HepG2 (cell line): ENCODE measurements at places on chromosomes 12 and 14.

DNA sequence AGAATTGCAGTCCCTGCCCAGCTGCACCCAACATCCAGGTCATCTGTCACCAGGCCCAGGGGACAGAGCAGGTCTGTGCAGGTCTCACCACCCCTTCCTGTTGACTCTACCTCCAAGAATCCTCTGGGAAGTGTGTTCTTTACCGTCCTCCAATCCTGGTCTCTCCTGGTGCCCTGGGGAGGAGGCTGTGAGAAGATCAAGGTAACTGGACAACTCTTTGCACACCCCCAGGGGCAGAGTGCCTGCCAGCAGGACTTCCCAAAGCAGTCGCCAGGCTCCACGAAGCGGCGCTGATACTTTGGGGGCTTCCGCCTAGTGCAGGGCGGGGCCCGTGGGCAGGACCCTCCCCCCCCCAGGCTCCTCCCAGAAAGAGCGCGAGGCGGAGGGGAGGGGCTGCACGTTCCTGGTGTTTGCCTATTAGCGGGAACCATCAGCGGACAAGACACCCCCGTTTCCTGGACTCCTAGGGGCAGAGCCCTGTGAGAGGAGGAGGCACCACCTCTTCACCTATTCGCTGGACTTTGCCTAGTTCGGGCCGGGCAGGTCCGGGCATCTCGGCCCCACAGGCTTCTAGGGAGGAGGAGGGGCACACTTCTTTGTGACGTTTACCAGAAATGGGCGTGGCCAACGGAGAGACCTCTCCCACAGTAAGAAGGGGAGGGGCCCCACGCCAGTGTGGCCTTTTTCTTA, 918.0 kb downstream of the AACS start:
- DNase-seq: peak; percentile 61

- DNase-seq: no peak
These were observed 67.7 kb downstream of the ZNF664 start for GRCh38 chr12:124040737-124041136.

- DNase-seq: no peak
These were observed 466.6 kb downstream of the FOXG1 start for GRCh38 chr14:29233188-29233587.

GRCh38 chr14:99524091-99524661, 43.0 kb downstream of the CCNK start:
- no peak for DNase-seq

- DNase-seq: no peak
These were observed 12.6 kb upstream of the CD69 start for GRCh38 chr12:9773216-9773877.

GRCh38 chr12:88559199-88559598, 21.1 kb downstream of the KITLG start:
- DNase-seq: no peak

- no peak for DNase-seq
These were observed 69.8 kb downstream of the BHLHE41 start for GRCh38 chr12:26055087-26055486.

GRCh38 chr12:45065125-45065626, 14.3 kb upstream of the DBX2 start:
- no peak for DNase-seq

GRCh38 chr12:2084553-2085296, 31.9 kb downstream of the CACNA1C start:
- no peak for DNase-seq

- no peak for DNase-seq
These were observed 7.2 kb downstream of the HSP90AA1 start for GRCh38 chr14:102079700-102079979.

- no peak for DNase-seq
These were observed 77.9 kb downstream of the SPRING1 start for GRCh38 chr12:116659771-116660481.

GRCh38 chr12:128969480-128970055, 116.3 kb downstream of the GLT1D1 start:
- no peak for DNase-seq

- DNase-seq: no peak
These were observed 28.6 kb downstream of the TPH2 start for GRCh38 chr12:71967211-71967610.

DNA sequence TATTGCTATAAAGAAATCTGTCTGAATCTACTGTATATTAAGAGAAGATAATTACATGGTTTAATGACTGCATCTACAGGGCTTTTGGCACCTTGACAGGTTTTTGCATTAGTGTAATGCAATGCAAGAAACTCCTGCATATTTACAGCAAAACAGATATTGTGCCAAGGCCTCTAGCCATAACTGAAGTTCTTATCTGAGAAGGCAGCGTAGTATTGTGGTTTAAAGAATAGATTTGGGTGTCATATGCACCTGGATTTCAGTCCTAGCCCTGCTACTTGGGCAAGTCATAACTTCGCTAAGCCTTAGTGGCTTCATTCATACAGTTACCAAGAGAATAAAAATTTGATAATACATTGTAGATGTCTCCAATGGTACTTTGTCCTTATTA, 350.1 kb downstream of the CCDC91 start:
- DNase-seq: no peak

DNA sequence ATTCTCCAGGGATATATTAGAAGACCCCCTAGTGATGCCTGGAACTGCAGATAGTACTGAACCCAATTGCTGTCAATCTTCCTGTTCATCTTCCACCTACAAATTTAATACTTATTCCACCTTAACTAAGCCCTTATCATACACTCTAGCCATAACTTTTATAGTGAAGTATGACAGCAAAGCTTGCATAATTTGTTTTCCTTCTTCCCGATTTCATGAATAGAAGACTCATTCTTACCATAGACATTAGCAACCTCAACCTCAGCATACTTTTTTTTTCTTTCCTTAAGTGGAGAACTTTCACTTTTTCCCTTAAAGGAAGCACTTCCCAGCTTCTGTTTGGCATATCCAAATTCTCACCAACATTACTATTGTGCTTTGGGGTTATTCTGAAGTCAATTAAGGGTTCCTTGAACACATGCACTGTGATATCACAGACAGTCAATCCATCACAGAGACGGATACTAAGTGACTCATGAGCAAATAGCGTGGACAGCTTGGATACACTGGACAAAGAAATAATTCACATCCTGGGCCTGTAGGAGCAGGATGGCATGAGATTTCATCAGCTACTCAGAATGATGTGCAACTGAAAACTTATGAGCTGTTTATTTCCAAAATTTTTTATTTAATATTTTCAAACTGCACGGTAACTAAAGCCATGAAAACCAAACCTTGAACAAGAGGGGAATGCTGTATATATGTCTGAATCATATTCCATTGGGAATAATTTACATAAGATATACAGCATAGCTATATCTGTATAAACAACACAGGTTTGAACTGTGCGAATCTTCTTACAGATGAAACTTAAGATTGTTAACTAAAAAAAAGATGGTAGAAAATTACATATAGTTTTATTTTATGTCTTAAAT, 63.9 kb downstream of the SYT1 start:
- peak; percentile 1 for DNase-seq

DNA sequence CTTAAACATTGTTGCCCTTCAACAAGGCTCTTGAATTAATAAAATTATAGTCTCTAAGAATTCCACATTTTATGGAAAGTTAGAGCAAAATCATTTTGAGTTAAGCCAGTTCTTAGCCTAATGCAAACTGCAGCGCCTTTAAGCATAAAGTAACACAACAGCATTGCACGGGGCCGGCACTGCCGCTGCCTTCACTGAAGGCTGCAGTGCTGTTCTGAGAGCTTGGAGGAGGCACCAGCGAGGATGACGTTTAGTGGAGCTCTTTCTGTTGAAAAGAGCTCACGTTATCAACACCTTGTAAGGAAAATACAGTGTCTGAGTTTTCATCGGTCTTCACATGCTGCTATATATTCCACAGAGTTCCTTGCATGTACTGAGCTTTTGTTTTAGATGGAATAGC, 38.3 kb upstream of the DYNC1H1 start:
- no peak for DNase-seq

DNA sequence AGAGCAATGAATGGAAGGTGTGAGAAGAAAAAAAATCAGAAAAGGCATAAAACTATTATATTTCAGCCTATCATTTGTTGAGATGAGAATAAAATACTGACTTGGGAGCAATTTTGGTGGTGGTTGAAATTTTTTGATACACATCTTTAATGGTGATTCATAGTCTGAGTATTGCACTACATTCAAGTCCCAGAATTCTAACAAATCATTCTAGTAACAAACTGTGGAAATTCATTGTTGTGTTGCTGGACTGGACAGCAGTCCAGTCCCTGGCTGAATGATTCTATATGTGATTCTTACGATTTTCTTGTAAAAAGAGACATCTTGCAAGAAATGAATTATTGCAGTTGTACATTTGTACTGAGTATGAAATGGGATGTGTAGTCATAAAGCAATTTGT, 268.6 kb downstream of the TRHDE start:
- DNase-seq: no peak

DNA sequence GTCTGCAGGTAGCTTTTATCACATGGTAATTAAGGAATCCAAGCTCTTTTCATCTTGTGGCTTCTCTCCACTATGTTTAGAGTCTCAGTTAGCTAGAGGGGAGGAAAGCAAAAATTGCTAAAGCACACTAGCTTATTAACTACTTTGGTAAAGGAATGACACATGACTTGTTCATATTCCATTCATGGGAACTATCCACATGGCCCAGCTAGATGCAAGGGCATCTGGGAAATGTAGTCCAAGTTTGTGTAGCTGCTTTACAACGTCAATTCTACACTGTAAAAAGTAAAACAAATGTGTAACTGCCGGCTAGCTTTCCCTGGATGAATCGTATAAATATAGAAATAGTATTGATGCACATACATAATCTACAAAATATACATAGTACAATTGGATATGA, 244.5 kb upstream of the LRFN5 start:
- no peak for DNase-seq

DNA sequence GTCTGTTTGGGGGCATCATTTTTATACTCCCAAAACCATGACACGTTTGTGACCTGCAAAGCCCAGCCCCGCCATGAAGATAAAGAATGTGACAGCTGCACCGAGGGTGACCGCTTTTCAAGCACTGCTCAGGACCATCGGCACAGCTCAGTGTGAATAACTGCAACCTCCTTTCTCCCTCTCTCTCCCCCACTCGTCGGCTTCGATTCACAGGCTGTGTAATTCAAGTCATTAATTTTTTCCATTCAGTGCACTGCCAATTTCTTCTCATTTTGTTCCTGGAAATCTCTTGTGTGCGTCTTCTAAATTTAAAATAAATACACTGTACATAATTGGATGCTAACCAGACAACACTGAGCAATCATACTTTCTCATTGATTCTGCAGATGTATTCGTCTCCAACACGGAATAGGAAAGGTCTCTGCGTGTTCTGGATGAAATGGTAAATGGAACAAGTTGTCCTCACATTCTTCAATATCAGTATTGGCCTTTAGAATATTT, 260.8 kb downstream of the TTC8 start:
- no peak for DNase-seq

GRCh38 chr12:39872425-39872824, 233.5 kb downstream of the SLC2A13 start:
- no peak for DNase-seq

DNA sequence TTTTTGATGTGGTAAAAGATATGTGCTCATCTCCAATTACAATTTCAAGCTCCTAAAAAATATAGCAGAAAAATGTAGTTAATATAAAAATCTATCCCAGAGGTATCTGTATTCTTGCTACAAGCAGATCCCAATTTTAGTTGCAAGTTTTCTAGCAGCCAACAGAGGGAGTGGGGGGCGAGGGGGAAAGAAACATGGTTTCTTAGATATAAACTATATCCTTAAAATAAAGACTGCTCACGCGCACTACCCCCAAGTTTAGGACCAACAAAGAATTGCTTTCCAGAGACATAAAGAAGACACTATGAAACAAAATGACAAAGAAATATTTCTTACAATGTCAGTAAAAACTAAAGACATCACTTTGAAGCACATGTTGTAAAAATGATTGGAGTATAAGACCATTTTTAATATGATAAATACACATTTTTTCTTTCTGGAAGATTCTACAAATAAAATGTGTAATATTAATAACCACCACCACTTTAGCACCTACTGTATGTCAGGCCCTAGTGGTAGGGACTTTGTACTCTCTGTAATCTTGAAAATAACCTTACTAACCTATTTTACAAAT, 5.4 kb downstream of the MAGOHB start:
- DNase-seq: no peak

- no peak for DNase-seq
These were observed 6.5 kb downstream of the EPS8 start for GRCh38 chr12:15782667-15783066.

DNA sequence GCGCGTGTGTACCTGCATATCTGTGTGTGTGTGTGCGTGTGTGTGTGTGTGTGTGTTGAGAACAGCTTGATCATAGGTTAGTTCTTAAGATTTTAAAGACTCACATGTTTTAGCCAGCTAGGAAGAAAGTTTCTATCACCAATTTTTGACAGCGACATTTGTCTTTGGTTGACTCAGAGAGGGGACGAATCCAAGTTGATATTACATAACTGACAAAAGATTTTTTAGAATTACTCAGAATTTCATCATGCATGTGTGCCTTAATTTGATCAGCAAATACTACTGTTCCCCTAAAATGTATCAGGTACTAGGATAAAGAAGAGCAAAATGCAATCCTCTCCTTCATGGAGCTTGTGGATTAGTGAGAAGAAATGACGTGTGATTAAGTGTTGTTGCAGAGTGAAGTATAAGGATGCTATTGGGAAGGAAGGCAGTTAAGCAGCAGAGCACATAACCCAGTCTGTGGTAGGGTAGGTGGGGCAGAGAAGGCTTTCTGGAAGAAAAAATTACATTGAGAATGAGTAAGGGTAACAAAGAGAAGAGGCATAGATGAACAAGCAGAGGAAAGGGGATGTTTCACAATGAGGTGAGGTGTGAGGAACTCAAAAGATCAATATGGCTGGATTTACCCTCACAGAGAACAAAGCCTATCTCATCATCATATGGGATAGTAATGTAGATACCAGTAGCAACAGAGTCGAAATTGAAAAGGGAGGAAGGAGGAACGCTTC, 77.5 kb downstream of the ELK3 start:
- DNase-seq: no peak

GRCh38 chr12:122421187-122421820, 1.2 kb downstream of the CLIP1 start:
- DNase-seq: peak; percentile 82

DNA sequence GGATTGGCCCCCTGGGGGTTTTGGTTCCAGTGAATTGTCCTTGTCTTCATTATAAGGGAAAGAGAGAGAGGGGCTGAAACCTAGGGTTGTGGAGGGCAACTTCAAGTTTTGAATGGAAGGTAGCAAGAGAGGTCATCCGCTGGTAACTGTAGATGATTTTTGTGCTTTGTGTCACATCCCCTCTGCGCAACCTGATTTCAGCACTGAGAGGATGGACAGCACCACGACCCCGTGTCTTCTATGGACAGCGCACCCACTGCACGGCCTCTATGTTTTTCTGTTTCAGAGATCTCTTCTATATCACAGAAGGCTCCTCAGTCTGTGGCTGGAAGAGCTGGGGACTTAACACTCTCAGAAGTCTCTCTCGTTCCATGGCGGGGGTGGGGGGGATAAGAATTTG, 127.0 kb upstream of the RPH3A start:
- DNase-seq: no peak

- DNase-seq: no peak
These were observed 75.0 kb downstream of the DIP2B start for GRCh38 chr12:50579757-50580267.

GRCh38 chr14:70654632-70655031, 12.9 kb downstream of the TTC9 start:
- no peak for DNase-seq
